Dermis microvascular lymphatic vessel endothelial cell (primary cell): ENCODE measurements at places on chromosomes 12 and 14. TPM values are rescaled to one million over a fixed set of nuclear protein-coding genes. Genes with fewer than 3 reads are reported as not detected.

SERPINA9 gene
- total RNA-seq: not detected in 2 replicates

CRACR2A gene
- total RNA-seq: 15.4 and 15.9 TPM in 2 replicates

LBHD2 gene
- not detected in 2 replicates for total RNA-seq

NINJ2 gene
- total RNA-seq: 2.4 and 3.0 TPM in 2 replicates

DNA sequence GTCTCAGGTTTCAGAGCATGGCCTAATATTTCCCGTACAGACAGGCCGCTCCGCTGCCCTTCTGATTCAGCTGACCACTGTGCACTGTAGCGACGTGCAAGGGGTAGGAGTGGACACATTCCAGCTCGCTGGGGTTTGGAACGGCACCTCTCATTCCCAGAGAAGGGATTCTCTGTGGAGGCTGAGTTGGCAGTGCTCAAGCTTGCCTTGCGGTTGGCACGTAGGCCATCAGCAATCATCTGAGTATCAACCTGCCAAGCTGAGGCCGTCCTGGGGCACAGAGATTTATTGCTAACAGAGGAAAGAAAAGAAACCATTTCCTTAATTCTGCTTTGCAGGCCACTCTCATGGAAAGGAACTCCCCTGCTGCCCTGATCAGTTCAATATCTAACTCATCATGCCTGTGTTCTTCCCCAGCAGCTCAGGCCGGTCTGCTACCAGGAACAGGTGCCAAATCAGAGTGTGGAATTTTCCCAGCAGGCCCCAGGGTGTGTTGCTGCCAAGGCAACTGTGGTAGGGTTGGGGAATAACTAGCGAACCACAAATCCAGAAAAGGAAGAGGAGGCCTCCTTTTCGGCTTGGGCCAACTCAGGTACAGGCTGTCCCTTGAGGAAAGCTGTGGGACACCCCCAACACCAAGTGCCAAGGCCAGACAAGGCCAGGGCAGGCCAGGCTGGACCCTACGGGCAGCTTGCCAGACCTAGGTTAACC lies 92.5 kb downstream of the SSPN start:
- DNase-seq: no peak

DNA sequence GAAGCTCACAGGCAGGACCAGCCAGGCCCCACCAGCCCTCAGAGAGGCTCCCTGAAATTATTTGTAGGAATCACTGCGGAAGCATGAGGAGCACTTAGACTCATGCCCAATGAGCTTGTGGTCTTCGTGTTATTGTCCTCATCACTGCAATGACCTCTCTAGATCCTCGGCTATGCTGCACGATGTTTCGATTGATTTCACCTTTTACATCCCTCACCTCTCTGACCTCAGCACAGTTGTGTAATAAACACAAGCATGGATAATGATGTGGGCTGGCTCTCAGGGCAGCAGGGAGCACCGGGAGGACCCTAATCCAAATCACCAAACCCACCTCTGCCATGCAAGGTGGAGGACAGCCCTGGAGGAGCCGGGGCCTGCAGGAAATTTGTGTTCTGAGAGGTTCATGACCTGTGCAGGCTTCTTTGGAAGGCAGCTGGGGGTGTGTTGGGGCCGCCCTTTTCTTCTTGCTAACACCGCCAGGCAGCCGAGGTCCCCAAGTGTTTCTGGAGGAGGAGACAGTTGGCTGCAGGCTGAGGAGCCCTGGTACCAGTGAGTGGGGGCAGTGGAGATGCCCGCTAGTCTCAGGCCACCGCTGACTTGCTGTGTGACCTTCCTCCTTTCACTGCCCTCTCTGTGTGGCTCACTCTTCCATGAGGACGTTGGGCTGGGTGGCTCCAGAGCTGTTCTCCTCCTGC lies 29.5 kb upstream of the EML1 start:
- no peak for DNase-seq

DNA sequence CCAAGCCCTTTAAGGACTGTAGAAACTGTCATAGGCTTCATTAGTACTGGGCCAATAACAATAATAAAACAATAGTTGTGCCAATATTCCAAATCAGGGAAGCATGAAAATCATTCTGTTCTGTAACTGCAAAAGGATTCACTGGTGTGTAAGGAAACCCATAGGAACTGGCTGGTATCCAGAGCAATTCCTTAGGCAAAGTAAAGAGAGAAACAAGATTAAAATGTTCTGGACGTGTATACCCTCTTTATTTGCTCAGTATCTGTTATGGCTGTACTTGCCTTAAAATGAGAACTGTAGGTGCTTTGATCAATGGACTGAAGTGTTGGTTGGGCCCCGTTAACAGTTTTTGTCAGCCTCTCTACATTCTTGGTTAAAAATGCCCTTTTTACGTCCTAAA lies 72.4 kb upstream of the STAC3 start:
- no peak for DNase-seq

DNA sequence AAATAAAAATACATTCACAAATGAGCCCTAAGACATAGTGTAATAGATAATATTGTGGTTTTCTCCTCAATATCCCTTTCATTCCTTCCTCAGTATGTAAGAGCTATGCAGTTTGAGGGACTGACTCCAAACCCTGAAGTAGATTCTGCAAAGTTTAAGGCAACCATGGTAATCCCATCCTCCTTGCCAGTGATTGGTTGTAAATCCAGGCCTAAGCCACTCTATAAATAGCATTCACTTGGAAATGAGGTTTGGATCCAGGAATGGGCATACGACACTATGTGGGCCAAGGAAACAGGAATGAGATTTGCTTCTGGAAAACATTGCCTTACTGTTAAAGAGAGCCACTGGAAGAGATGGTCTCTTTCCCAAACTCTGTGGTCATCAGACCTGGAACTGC lies 468.7 kb upstream of the SOX5 start:
- no peak for DNase-seq
